ENCODE measurements at places on chromosomes 6 and 20.

DNA sequence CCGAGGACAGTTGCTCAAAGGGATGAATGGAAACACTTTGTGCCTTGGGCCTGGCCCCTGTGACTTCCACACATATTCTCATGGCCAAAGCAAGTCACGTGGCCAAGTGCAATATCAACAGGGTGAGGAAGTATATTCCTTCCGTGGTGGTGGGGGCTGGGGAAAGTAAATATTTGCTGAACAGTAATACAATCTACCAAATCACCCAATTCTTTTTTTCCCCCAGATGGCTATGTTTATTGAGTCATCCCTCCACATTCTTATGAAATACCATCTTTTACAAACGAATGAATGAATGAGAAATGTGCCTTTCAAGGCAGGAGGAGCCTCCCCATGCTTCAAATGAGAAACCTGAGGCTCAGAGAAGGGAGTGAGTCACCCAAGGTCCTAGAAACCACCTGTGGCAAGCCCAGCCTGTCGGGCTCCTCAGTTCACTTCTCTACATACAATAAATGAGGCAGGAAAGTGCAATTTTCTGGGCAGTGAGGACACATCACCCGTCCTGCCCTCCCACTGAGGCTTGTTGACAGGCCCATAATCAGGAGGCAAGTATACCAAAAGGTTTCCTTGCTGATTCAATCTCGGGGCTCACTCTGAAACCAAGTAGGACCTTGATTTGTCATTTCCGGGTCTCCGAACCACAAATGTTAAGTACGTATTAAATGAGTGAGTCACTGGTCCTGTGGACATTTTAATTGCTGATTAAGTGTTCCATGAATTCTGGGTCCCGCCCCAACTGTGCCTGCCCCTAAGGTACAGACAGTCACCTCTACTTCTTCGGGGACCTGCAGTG is 25.3 kb upstream of the TOP1 start:
- DNase-seq = peak; percentile 57

DNA sequence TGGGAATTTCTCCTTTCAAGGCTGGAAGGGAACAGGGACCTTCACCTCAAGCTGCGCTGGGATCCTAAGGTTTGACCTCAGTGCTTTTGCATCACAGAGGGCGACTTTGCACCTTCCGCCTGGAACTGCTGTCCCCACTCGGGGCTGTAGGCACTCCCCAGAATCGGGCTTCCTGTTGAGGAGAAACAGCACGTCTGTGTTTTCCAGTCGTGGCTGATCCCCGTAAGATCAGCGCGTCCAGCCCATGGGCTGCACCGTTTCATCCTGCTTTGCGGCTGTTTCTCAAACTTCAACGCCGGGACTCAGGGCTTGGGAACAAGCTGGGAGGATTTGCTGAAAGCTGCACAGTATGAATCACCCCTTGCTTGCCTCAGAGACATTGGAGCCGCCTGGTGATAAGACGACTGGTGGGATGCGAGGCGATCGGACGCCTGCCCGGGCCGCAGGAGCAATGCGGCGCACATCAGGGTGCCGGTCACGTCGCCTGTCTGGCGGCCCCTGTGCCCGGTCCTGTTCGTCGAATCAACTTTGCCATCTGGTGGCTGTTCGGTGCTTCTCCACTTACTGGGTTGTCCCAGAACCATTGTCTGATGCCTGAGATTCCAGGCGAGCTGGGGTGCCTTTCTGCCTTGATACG is 53.6 kb upstream of the FRMD1 start:
- no peak for DNase-seq

DNA sequence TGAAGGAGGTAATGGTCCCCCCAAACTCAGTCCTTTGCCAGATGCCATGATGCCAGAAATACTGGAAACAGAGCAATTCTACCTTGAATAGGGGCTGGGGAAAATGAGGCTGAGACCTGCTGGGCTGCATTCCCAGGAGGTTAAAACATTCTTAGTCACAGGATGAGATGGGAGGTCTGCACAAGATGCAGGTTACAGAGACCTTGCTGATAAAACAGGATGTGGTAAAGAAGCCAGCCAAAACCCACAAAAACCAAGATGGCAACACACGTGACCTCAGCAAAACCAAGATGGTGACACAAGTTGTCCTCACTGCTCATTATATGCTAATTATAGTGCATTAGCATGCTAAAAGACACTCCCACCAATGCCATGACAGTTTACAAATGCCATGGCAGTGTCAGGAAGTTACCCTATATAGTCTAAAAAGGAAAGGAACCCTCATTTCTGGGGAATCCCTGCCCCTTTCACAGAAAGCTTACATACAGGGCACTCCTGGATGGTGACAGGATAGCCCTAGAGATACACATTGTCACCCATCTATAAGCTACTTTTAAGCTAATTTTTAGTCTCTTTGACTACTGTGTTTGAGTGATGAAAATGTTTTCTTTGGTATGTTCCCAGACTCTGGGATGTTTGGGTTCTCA is 979.7 kb downstream of the TBC1D32 start:
- DNase-seq = no peak

GRCh38 chr6:41748542-41748941 is 1.3 kb upstream of the PGC start:
- DNase-seq = no peak

GRCh38 chr20:20237093-20237959 is 130.6 kb upstream of the INSM1 start:
- DNase-seq = peak; percentile 6

- DNase-seq = no peak
Observed at GRCh38 chr6:22306741-22307466, 10.1 kb upstream of the PRL start.

DNA sequence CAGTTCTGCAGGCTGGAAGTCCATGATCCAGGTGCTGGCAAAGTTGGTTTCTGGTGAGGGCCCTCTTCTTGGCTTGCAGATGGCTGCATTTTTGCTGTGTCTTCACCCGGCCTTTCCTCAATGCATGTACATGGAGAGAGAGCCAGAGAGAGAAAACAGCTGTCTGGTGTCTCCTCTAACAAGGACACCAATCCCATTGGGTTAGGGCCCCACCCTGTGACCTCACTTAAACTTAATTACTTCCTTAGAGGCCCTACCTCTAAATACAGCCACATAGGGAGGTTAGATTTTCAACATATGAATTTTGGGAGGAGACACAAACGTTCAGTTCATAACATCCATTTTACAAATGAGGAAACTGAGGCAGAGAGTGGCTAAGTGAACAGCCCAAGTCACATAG is 202.4 kb downstream of the ZMYND8 start:
- no peak for DNase-seq

DNA sequence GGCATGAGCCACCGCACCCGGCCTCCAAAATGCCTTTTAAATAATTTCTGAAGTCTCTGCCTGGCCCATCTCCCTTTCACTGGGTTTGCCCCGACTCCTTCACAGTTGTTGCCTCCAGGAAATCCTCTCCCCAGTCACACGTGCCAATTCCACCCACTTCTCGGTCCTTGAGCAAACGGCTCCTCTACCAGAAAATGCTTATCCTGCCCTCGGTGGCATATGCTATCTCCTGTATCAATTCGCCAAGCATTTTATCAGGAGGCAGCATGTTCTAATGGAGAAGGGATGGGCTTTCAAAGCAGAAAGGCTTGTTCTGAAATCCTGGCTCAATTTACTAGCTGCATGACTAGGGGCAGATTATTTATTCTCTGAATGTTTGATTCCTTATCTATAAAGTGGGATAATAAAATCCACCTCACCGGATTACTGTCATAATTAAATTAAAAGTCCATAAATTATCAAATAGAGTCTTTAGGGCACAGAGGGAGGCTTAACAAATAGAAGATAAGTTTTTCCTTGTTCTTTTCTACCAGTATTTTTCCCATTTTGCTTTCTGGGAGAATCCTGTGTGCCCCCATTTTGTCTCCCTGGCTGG is 66.3 kb downstream of the PPP1R3G start:
- no peak for DNase-seq

DNA sequence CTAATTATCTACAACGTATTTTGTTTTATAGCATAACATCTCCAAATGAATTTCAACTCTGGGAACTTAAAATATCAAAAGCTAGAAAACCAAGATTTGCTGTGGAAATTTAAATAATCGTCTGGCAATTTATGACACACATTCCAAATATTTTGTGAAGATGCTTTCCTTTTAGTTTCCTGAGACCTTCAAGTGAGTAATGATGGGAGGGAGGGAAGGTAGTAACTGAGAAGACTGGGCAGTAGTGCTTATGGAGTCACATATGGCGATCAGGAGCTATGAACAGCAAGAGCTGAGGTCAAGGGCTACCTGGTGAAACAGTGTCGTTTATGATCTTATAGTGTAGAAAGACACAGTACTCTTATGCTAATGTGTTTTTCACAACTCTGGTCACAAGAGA is 178.2 kb upstream of the THEMIS start:
- no peak for DNase-seq

GRCh38 chr6:26502626-26503025 is 2.5 kb downstream of the BTN1A1 start:
- DNase-seq = no peak

DNA sequence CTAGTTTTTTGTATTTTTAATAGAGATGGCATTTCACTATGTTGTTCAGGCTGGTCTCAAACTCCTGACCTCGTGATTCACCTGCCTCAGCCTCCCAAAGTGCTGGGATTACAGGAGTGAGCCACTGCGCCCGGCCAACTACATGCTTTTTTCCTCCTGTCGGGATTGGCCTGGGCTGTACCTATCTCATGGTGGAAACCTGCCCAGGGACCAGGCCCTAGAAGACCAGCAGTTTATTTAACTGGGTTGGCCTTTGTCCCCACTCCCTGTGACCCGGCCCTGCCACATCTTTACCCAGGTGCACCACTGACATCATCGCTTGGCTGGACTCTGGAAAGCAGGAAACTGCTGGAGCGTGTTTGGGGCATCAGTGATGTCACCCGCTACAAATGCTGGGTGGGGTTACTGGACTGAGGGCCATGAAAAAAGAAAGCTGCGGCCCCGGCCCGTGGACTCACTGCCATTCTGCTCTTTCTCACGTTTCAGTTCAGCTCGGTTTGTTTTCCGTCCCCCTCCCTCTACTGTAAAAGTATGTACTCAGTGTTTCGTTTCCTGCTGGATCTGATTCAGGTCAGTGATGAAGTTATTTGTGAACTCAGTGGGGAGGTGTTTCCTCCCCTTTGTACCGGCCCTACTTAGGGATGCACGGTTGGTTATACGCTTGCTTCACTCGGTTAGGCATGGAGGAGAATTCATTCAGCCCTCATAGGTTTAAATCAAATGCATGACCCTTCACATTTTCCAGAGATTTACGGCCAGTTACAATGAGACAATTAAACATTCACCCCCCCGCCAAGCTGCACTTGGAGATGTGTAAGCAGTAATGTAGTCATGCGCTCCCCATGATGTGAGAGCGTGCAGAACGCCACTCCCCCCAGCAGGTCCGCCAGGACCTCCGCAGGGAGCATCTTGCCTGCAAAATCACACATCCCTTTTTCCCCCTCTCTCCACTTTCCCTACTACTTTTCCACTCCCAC is 179.3 kb downstream of the MTHFD1L start:
- DNase-seq = no peak

- DNase-seq = no peak
Observed at GRCh38 chr6:47379328-47379727, 69.6 kb upstream of the TNFRSF21 start.

- DNase-seq = no peak
Observed at GRCh38 chr6:75065523-75065922, 140.3 kb downstream of the COL12A1 start.

GRCh38 chr6:147126618-147127022 is 77.6 kb upstream of the STXBP5 start:
- no peak for DNase-seq

GRCh38 chr6:135743476-135743875 is 108.0 kb upstream of the PDE7B start:
- DNase-seq = no peak

DNA sequence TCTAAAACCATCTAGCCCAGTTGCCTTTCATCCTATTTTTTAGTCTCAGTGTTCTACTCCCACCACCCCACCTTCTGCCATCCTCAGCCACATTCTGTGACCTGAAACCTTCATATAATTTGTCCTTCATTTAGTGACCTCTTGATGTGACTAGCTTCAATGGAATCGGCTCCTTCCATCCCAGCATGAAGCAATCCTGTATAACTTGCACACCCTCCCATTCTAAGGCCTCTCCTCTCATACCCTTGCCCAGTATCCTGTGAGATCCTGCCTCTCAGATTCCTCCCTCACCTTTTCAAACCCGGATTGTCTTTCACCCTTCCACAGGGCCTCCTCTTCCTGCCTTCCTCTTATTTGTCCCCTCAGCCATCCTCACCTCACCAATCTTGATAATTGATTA is 3.1 kb downstream of the ZNF76 start:
- no peak for DNase-seq

GRCh38 chr6:152897807-152898399 is 84.9 kb downstream of the FBXO5 start:
- peak; percentile 52 for DNase-seq

DNA sequence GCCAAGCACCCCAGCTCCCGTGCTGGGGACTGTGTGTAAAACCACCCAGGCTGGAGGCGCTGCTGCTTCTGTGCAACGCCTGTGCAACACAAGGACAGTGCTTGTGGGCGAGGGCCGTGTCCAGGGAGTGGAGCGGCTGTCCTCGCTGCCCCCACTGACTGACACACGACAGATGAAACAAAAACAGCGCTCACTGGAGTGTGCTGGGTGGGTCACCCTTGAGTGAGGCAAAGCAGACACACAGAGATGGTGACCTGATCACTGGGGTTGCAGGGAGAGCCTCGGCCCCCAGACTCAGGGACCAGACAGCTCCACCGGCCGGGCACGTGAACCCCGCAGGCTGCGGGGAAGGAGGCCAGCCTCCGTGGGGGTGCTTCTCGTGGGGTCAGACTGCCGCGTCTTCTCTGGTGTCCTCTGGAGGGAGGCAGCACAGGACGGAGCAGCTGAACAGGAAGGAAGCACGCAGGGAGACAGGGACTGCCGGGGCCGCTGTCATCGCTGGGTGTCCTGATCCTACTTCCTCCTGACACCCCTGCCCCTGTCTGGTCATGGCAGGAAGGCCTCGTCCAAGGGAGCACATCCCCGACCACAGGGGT is 75.9 kb upstream of the CST7 start:
- no peak for DNase-seq

GRCh38 chr20:1896484-1897258 is 1.5 kb downstream of the SIRPA start:
- no peak for DNase-seq

GRCh38 chr6:141290941-141291721 is 841.6 kb upstream of the GJE1 start:
- no peak for DNase-seq

DNA sequence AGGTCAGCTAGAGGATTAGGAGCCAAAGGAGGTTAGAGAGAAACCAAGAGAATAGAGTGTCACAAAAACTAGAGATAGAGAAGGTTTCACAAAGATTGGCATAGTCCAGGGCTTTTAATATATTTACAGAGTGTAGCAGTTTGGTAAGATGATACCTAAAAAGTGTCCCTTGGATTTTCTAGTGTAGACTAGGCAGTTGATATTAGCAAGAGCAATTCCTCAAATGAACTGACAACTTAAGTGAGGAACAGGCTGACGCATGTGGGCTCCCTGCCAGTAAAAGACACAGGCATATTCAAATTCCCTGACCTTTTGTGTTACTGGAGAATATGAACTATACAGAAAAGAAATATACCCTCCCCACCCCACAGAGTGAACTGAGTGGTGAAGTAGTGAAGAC is 40.1 kb downstream of the VTA1 start:
- DNase-seq = no peak

- DNase-seq = no peak
Observed at GRCh38 chr20:39067526-39068216, 105.5 kb downstream of the DHX35 start.

Measured in stimulated activated CD4-positive, alpha-beta T cell treated with anti-CD3 and anti-CD28 coated beads, TNF-alpha, amount 100 ng/mL, for 48 hours (primary cell).